ENCODE measurements at places on chromosomes 7 and 10. TPM values are rescaled to one million over a fixed set of nuclear protein-coding genes. Genes with fewer than 3 reads are reported as not detected.

The CFAP70 gene
- total RNA-seq = 0.11 TPM

The GPR146 gene
- 2.8 TPM for total RNA-seq

The SDK1 gene
- total RNA-seq = 0.37 TPM

The HMX3 gene
- not detected for total RNA-seq

The SYT15 gene
- 3.0 TPM for total RNA-seq

Data from A549 treated with RU486 at 1 μM for 4 hours (cell line).